Posterior vena cava (tissue), 2 donors: ENCODE measurements at places on chromosomes 11 and 22. TPM values are rescaled to one million over a fixed set of nuclear protein-coding genes. Genes with fewer than 3 reads are reported as not detected.

GRCh38 chr11:110173811-110174644 is 80.8 kb downstream of the ZC3H12C start:
- DNase-seq = peak; percentile 85

DNA sequence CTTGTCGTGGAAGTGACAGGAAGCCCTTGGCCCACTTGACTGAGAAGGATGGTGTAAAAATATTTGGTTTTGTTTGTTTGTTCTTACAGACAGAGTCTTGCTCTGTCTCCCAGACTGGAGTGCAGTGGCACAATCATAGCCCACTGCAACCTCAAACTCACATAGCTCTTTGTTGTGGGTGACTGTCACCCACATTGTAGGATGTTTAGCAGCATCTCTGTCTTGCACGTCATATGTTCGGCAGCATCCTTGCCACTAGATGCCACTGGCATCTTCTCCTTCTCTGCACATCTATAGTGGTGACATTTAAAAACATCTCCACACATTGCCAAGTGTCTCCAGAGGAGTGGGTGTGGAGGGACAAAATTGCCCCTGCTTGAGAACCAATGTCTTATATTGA is 56.8 kb downstream of the PRR5L start:
- no peak for DNase-seq

GRCh38 chr22:22075382-22076163 is 93.0 kb upstream of the TOP3B start:
- DNase-seq = no peak

GRCh38 chr22:33962409-33962808 is 42.1 kb upstream of the LARGE1 start:
- no peak for DNase-seq

DNA sequence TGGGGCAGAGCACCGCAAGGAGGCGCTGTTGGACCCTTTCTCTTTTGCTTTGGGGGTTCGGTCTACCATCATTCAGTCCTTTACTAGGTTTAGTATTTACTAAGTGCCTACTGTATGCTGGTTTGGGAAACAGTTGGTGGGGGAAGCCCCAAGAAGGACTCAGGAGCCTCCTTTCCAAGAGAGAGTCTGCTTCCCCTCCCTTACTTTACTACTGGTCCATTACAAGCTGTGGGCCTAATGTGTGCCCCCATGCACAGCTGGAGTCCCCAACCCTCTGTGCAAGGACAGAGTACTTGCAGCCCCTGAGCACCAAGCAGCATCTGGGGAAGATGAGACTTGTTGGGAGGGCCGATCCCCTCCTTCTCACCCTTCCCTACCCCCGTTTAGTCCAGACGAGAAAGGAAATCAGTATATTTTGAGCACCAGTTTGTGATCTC is 876 bp upstream of the UBE2L6 start:
- DNase-seq = no peak

GRCh38 chr22:19168088-19168890 is 10.2 kb downstream of the SLC25A1 start:
- no peak for DNase-seq

DNA sequence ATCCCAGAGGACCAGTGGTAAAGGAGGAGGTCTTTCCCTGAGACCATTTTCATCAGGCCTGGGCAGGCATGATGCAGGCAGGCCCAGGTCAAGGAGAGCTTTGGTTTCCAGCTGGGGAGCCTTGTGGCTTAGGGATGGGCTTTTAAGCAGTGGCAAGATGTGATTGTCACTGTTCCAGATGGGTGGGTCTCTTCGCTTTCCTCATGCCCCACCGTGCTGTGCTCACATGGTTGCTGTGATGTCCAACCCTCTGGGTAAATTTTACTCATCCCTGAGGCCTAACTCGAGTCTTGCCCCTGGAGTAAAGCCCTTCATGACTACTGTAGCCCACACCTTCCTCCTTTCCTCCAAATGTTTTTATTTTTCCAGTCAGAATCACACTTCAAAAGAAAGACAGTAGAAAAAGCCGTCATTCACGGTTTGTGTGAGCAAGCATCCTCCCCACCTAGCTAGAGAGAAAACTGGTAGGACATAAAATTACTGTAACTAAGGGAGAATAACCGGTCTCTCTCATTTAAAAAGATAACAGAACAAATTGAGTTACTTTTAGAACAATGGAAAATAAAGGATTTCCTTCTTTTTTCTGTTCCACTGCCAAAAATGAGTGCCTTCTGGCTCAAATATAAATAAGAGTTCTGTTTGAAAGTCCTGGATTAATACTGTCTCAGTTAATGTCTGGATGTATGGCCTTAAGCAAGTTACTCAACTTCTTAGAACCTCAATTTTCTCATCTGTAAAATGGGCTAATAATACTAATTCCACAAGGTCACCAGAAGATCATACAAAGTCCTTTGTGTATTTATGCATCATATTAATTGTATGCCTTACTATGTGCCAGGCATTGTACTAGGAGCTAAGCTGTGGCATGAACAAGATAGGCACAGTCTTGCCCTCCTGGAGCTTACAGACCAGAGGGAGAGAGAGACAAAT is 84.9 kb downstream of the ME3 start:
- DNase-seq = no peak

- DNase-seq = no peak
These were observed 311.4 kb downstream of the DYNC2H1 start for GRCh38 chr11:103420593-103420992.

DNA sequence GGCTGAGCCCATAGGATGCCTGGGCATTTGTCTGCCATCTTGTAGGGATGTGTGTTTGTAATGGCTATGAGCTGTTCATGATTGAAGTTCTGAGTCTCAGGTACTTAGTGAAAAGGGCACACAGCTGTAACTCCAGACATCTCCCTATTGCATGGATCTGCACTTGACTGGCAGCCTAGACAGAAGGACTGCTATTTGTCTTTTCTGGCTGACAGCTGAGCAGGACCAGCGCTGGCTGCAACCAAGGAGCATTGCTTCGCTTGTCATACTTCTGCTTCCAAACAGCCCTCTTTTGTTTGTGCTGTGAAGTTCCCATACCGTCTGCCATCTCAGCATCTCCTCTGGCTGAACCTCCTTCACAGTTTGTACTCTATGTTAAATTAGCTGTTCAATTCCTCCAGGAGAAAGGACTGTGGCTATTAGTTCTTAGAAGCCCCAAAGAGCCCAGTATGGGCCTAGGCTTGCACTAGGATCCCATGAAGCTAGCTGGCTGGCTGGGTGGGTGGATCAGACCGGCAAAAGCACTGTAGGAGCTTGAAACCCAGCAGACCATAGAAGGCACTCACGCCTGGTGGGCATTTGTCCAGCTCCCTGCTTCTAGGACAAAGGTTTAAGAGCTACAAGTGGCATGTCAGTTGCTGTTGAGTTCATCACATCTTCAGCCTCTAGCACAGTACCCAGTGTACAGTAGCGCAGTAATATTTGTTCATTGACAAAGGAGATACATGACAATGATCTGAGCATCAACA is 20.4 kb downstream of the HIRA start:
- DNase-seq = no peak

DNA sequence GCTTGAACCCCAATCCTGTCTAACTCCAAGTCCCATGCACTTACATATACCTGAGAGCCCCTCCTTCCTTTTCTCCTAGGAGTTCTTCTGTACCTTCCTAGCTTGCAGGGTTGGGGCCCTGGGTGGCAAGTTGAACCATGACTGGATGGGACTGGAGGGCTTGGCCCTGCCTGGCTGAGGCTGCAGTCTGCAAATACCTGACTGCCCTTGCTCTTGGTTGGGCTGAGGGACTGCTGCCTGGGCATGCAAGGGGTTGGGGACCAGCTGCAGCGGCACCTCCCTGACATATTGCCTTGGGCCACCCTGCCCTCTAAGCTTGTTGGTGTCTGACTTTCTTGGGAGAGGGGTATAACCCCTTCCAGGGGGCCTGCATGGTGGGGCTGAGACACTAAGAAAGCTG is 9.8 kb upstream of the SLC39A13 start:
- no peak for DNase-seq

DNA sequence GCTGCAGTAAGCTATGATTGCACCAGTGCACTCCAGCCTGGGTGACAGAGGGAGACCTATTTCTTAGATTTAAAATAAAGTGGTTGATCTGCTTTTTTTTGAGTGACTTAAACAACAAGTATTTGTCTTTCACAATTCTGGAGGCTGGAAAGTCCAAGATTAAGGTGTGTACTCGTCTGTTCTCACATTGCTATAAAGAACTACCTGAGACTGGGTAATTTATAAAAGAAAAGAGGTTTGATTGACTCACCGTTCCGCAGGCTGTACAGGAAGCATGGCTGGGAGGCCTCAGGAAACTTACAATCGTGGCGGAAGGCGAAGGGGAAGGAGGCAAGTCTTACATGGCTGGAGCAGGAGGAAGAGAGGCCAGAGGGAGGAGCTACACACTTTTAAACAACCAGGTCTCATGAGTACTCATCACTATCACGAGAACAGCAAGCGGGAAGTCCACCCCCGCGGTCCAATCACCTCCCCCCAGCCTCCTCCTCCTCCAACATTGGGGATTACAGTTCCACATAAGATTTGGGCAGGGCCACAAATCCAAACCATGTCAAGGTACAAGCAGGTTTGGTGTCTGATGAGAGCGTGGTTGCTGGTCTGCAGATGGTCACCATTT is 19.7 kb upstream of the OSBPL5 start:
- DNase-seq = no peak

- DNase-seq = peak; percentile 93
These were observed 32.0 kb upstream of the LINC01488 start for GRCh38 chr11:69449320-69450063.

GRCh38 chr22:30471616-30472318 is at the start of gene SEC14L3:
SEC14L3 (minus strand) TSS chr22:30472017; CDS start chr22:30471958, 59 bp downstream.
- DNase-seq = no peak

- no peak for DNase-seq
These were observed 16.3 kb downstream of the OR2AG2 start for GRCh38 chr11:6755303-6755952.

DNA sequence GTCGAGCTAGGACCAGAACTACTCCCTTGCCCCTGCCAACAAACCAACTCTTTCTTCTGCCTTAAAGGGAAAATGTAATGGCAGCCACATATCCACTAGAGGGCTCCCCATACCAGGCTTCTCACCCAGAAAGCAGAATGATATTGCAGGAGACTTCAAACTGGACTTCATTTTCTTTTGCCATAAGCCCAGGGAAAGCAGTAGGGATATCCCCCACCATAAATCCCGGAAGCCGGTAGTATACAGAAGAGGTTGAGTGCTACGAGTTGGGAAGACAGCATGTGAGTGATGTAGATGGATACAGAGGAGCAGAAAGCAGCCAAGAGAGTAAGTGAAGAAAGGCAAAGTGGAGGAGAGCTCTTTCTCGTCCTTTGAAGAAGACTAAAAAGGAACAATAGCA is 12.1 kb downstream of the PLAAT5 start:
- no peak for DNase-seq

DNA sequence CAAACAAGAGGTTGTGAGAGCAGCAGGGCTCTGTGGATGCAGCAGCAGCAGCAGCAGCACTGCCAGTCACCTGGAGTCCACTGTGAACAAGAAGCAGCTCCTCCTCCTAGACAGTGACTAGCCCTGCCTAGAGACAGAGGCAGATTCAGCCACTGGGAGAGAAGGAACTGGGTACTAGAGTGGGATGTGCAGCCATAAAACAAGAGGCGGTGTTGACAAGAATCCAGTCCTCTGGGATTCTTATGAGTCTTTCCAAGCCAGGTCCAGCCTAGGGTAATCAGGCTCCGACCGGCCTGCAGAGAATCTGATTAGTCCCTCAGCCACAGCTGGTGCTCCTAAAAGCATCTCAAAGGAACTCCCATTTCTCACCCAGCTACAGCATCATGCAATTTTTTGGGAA is 83.9 kb upstream of the USP47 start:
- DNase-seq = no peak

- DNase-seq = no peak
These were observed 38.5 kb upstream of the CTSC start for GRCh38 chr11:88375927-88376470.

DNA sequence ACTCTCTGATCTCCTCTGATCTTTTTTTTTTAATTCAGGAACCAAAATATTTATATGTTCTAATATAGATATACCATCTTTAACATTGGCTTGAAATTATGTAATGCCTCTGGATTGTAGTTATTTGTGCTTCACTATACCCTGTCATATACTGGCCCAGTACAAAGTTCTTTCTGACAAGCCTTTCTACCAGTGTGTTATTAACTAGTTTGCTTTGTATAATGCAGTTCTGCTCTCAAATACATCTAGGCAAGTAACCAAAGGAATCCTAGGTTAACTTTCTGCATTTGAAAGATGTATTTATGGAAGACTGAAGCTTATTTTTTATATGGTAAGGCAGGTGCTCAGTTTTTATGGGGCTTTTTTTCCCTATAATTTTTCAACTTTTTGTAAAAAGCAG is 36.1 kb downstream of the ARHGEF12 start:
- no peak for DNase-seq

DNA sequence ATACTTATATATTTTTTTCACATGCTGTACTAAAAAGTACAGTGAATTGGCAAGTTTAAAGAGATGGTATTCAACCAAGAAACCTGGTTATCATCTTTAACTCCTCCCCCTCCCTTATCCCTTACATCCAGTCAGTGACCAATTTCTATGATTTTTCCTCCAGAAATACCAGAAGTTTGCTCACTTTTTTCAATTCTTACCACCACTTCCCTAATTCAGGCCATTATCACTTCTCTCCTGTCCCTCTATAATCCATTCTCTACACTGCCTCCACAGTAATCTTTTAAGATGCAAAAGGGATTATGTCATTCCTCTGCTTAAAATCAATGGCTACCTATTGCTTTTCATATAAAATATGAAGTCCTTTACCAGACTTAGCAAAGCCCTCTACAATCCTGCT is 62.8 kb downstream of the CEP57 start:
- DNase-seq = no peak

- no peak for DNase-seq
These were observed 42.1 kb downstream of the RASSF10 start for GRCh38 chr11:13051257-13051656.

DNA sequence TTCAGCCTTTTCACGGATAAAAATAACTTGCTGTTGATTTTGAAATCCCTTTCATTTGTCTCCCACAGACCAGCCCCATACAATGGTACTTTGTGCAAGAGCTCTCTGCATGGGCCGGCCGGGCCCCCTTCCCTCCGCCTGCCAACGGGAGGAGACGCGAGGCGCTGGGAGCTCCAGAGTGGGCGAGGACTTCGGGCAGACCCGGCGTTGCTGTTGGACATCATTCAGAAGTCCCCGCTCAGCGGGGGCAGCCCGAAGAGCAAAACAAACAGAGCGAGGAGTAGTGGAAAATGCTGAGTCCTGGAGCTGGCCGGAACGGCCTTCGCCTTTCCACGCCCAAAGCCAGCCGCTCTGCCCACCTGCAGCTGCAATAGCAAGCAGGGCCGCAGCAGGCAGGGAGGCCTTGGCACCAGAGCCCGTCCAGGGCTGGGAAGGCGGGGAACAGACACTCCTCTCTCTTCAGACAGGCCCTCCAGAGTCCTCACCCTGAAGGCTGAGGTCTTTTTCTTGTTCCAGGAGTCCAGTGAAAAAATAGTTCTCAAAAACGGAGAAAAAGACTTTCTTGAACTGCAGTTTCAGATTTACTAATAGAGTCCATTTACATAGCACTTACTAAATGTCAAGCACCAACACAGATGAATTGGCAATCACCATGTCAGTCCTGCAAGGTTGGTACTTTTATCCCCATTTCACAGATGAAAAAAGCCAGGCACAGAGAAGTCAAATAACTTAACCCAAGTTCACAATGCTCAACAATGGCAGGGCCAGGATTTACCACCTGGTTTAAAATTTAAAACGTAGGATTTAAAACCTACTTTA is 135.5 kb downstream of the ETS1 start:
- DNase-seq = peak; percentile 87

Gene ROBO3
- 20.0 TPM for total RNA-seq

Gene SLC22A8
- total RNA-seq = not detected

Gene WT1
- 3.4 TPM for total RNA-seq

Gene SCUBE2
- total RNA-seq = 7.4 TPM

Gene OR4C46
- not detected for total RNA-seq

Gene CCDC15
- 1.1 TPM for total RNA-seq

Gene C11orf91
- 2.2 TPM for total RNA-seq

Gene PDGFD
- 24.3 TPM for total RNA-seq
